Hematopoietic multipotent progenitor cell treated with erythropoietin and hydrocortisone succinate and interleukin-3 and kit ligand, for 8 days (in vitro differentiated cells): ENCODE measurements at places on chromosomes 3 and 15.

GRCh38 chr15:56040081-56041035, 46.9 kb upstream of the NEDD4 start:
- no peak for DNase-seq

DNA sequence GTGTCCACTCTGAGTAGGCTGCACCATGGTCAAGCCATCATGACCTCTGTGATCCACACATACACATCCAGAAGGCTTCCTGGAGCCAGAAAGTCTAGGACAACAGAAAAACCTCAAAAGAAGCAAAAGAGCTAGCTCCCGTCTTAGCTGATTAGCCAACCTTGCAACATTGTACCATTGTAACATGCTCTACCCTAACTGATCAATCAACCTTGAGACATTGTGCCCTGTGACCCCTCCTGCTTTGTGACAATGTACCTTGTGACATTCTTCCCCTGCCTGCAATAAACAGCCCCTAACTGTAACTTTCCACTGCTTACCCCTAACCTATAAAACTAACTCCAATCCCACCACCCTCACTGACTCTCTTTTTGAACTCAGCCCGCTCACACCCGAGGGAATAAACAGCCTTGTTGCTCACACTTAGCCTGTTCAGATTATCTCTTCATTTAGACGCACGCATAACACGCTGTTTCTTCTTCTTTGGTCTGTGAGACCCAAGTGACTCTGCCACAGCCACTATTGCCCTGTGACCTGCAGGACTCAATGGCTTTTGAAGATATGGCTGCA, 1104.6 kb downstream of the OTOL1 start:
- no peak for DNase-seq

DNA sequence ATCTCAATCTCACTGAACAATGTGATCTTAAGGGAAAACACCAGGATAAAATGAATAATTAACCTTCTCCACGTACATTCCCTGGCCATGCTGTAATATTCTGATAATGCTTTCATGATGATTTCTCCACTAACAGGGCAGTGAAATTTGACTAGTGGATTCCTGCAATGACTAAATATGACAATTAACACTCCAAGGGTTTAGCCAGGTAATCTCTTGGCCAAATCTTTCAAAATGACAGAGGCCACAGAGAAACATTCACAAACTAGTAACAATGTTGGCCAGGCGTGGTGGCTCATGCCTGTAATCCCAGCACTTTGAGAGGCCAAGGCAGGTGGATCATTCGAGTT, 31.7 kb upstream of the ST8SIA2 start:
- DNase-seq = no peak

- no peak for DNase-seq
Measured at GRCh38 chr15:69338535-69339213, 40.0 kb downstream of the PAQR5 start.

DNA sequence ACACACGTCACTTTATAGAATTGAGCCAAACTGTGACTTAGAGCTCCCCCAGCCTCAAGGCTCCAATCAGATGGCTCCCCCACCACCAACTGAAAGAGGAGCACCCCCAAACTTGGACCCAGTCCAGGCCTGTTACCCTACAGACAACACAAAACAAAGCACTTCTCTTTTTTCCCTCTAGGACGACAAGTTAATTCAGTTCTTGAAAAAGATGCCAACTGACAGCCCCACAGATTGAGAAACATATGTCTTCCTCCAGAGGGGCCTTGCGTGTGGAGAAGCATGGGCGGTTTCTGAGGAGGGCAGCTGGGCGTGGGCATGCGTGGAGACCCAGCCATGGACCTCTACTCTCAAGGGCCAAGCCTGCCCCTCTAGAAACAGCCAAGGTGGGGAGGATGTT, 229.5 kb downstream of the SHQ1 start:
- peak; percentile 26 for DNase-seq

GRCh38 chr15:84929795-84930603, 45.5 kb downstream of the SLC28A1 start:
- peak; percentile 49 for DNase-seq

- no peak for DNase-seq
Measured at GRCh38 chr3:171862392-171862791, 19.2 kb downstream of the TMEM212 start.

- no peak for DNase-seq
Measured at GRCh38 chr3:161175506-161175905, 45.6 kb upstream of the NMD3 start.

GRCh38 chr3:12049675-12050074, 45.5 kb downstream of the SYN2 start:
- DNase-seq = peak; percentile 1

GRCh38 chr15:99211926-99212325, 37.5 kb downstream of the TTC23 start:
- no peak for DNase-seq

DNA sequence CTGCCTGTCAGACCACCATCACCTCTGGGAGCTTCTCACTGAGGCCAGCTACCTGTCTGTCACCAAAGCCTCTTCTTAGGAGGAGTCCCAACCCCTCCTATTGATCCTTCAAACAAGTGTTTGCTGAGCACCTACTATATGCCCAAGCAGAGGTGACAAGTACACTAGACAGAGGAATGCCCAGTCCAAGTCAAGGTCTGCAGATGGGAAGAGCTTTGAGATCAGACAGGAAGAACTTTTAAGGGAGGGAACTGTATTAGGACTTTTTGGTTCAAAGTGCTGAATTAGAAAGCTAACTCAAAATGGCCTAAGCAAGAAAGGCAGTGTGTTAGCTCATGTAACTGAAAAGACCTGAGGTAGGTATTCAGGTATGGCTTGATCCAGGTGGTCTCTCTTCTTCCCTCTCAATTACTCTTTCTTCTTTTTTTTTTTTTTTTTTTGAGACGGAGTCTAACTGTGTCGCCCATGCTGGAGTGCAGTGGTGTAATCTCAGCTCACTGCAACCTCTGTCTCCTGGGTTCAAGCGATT, 3.6 kb upstream of the RAD18 start:
- DNase-seq = no peak
